Activated CD4-positive, CD25-positive, alpha-beta regulatory T cell treated with anti-CD3 and anti-CD28 coated beads, Interleukin-2, amount 50 U/mL, for 16 hours (primary cell): ENCODE measurements at places on chromosomes 2 and 18.

DNA sequence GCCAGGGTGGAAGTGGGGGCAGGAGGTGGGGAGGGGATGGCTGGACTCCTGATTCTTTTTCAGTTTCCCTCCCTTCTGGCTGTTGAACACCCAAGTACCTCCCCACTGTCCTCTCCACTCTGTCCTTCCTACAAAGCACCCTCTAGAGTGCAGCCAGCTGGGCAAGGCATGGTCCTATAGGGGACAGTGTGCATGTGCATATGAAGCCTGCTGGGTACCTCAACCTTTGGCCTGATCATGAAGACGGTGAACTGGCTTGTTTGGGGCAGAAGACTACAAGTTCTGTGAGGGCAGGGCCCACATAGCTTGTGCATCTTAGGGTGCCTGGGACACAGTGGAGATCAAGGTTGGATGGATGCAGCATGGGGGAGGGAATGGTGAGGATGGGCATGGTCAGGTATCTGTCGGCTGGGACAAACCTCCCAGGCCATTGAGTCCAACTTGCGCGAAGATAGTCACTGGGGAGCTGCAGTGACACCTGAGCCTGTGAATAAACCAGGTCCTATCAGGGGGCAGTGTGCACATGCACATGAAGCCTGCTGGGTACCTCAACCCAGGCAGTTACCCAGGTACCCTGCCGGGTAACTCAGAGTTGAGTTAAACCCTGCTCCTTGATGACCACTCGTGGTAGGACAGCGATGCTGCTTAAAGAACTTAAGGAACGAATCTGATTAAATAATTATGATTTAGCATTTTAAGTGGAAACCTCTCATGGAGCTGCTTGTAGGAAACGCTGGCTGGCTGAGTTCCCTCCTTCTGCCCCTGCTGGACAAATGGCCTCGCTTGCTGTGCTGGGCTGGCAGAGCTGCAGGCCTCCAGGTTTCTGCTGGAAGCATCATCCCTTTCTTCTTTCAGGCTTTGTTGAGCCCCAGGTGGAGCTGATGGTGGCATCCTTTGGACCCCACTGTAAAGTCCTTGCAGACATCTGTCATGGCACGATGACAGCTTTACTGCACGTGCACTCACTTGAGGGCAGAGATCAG, 84.0 kb downstream of the POLR1A start:
- no peak for DNase-seq

GRCh38 chr2:213243189-213244044, 40.8 kb upstream of the SPAG16 start:
- no peak for DNase-seq

- DNase-seq: peak; percentile 69
Measured at GRCh38 chr2:25314514-25315315, 27.0 kb downstream of the DNMT3A start.

GRCh38 chr18:32803568-32803967, 30.7 kb upstream of the KLHL14 start:
- DNase-seq: no peak

DNA sequence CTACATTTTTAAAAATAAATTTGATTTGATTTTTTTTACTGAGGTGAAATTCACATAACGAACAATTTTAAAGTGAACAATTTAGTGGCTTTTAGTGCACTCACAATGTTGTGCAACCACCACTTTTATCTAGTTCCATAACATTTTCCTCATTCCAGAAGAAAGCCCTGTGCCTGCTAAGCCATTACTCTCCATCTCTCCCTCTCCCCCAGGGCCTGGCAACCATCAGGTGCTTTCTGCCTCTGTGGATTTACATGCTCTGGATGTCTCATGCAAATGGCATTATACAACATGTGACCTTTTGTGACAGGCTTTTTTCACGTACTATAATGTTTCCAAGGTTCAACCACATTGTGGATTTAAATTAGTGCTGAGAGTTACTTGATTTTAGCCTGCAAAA, 19.9 kb upstream of the LDLRAD4 start:
- DNase-seq: no peak

DNA sequence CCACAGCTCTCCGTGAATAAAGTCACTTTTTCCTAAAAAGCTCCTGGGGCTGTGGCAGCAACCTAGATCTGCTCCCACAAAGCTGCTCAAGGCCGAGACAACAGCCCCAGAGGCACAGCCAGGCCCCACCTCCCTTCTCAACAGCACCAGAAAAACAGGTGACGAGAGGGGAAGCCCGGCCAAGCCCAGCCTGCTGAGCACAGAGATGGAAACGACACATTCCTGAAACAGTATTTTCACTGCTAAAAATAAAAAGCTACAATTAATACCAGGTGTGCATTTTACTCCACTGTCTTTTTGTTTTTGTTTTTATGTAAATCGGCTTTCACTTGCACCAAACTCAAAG, 199.3 kb downstream of the HDAC4 start:
- DNase-seq: no peak

- no peak for DNase-seq
Measured at GRCh38 chr18:7072593-7072992, 45.0 kb downstream of the LAMA1 start.

DNA sequence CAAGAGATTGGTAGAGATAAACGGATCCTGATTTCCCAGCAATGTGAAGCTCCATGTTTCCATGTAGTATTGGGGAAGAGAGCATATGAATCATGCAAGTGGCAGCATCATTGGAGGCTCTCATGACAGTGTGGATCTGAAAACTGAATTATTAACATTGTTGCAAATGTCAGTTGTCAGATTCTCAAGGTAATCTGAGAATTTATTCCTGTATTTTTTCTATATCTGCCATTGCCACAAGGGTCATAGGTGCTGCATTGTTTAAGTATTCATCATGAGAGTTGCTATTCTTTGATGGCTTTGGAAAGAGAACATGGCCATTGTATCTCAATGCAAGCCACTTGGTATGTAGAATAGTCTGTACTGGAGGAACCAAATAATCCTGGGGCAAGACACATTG, 1217.0 kb upstream of the ZEB2 start:
- no peak for DNase-seq

DNA sequence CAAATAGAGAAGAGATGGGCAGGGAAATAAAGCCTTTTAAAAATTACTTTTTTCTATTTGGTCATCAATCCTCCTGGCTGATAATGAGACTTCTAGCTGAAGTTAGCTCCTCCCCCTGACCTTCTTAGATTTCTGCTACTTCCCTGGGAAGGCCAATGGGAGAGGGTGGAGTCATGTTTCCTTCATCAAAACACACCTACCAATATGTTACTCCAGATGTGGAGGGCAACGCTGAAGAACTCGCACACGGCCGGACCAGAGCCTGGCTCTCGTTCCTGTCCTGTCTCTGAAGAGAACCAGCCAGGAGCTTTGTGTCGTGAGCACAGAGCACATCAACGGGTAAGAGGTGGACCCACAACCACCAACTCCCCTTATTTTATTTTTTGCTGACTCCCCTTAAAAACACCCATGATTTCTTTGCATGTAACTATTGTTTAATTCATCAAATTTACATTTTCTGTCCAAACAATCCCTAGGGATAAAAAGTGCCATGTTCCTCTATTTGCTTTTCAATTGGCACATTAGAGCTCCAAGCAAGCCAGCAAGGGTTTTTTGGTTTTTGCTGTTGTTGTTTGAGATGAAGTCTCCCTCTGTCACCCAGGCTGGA, 94.9 kb downstream of the ADD2 start:
- no peak for DNase-seq

GRCh38 chr18:51301376-51301775, 103.9 kb upstream of the MEX3C start:
- no peak for DNase-seq

DNA sequence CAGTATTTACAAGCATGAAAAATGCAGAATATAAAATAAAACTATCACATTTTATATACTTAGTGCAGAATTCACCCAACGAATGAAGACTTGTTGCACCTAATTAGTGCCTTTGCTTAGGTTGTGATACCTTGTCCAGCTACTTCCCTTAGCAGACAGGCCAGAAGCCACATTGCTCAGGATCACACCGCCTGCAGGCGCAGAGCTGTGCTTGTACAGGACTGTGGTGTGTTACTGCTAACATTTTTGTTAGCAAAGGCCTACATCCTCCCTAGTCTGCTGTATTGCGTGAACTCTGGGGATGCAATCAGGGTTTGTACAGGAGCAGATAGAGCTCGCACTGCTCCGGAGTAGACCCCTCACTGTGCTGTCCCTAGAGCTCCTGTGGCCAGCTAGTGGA, 336.9 kb downstream of the CBLN2 start:
- DNase-seq: no peak

DNA sequence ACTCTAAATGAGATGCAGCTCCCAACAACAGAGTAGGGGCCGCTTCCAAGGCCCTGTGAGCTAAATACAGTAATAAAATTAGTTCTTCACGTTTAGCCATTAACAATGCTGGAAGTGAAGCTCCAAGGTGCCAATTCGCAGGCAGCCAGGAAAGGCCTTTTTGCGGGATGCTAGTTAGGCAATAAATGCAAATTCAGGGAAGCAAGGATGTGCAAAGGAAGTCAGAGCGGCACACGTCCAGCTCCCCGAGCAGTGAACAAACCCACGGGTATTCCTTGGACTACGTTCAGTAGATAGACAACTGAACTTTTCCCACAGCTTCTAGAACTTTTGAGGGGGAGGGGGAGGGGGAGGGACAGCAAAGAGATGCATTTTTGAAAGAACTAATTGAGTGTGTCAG, 6.9 kb downstream of the ZNF516 start:
- no peak for DNase-seq

- DNase-seq: no peak
Measured at GRCh38 chr2:209523041-209523740, 99.3 kb downstream of the MAP2 start.

- DNase-seq: no peak
Measured at GRCh38 chr2:64626146-64626809, 27.4 kb downstream of the SERTAD2 start.

DNA sequence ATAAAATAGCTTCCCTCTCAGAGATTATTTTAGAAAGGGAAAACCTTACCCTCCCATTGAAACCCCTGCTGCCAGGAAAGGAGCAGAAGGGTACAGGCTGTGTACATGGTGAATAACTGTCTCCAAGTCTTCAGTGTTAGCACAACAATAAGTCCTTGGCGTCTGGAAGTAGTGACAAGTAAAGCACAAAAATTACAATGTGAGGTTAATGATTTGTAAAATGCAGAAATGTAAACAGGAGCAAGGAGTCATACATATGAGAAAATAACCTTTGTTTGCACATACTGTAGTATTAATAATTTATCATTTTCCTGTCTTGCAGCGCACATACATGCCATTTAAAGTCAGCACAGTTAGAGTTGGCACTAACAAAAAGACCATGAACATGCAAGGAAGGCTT, 40.5 kb downstream of the ABHD3 start:
- DNase-seq: no peak

- DNase-seq: no peak
Measured at GRCh38 chr18:75131381-75132000, 77.4 kb downstream of the PTGR3 start.

DNA sequence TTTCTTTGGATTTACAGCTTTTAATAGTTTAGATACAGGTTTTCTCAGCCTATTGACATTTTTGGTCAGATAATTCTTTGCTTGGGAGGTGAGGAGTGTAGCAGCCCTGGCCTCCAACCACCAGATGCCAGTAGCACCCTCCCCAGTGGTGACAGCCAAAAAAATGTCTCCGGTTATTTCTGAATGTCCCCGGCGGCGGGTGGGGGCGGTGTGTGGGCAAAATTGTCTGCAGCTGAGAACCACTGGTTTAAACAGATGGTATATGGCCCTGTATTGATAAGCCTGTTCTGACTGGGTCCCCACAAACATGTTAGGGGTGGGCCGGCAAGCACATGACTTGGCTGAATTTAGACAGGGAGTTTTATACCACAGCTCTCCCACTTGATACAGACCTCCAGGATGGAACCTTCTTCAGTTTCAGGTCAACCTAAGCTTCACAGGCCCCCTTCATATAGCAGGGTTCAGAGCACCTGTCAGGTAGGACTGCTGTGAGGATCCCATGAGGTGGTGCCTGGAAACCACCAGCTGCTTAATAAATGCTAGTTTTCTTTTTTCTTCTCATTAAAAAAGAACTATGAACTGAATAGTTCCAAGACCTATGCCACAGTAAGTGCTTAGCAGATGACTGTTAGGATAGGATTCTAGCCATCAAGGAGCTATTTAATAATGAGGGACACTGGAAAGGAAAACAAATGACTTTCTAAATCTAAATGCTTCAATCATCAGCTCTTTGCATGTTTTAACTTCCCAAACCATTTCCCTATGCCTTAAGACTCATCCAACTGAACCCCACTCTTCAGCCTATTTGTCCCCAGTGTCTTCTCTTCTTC, 18.1 kb downstream of the LPIN2 start:
- DNase-seq: peak; percentile 44

DNA sequence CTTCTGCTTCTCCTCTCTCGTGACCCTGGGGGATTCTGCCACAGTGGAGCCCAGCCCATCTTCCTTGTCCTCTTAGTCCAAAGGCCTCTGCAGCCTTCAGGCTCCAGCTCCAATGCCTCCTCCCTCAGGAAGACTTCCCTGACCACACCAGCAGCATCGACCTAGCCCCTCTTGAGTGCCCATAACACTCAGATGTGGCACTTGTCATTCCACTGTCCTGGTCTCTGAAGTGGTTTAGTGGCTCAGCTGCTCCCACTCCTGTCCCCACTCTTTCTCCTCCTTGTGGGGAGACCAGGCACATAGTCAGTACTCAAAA, 97.5 kb downstream of the STPG4 start:
- no peak for DNase-seq

DNA sequence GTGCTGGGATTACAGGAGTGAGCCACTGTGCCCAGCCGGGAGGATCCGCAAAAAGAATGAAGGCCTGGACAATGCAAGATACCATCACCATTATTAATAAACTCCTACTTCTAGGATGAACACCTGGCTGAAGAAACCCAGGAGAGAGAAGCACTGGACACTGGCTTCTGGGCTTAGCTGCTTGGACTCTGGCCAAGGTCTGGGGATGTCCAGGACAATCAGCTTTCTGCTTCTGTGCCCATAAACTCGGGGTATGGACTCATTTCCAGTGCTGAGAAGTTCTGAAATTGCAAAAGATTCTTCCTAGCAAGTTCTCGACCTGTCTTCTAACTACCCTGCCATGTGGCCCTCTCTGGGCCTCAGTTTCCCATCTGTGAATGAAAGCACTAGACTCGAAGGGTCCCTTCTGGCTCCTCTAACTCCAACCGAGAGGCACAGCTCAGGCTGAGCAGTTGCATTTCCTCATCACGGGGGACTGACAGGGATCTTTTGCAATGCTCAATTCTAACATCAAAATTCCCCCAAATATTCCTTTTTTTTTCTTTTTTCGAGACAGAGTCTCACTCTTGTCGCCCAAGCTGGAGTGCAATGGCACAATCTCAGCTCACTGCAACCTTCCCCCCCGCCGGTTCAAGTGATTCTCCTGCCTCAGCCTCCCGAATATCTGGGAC, 2.4 kb upstream of the SH2D6 start:
- no peak for DNase-seq

- DNase-seq: no peak
Measured at GRCh38 chr2:172725746-172726145, 9.9 kb upstream of the RAPGEF4 start.
